ENCODE measurements at places on chromosomes 5 and 9. TPM values are rescaled to one million over a fixed set of nuclear protein-coding genes. Genes with fewer than 3 reads are reported as not detected.

Gene TEK
- 19.2 TPM for total RNA-seq

Gene PCDHB11
- total RNA-seq = 3.3 TPM

Gene RNF130
- total RNA-seq = 45.6 TPM

Gene DMRT3
- total RNA-seq = not detected

Gene IRX2
- total RNA-seq = 1.0 TPM

Gene PCDHB8
- 2.6 TPM for total RNA-seq

Gene SPATA31D4
- not detected for total RNA-seq

Gene STKLD1
- total RNA-seq = 0.77 TPM

Gene CSF1R
- 18.3 TPM for total RNA-seq

Gene EPB41L4B
- 21.6 TPM for total RNA-seq

Gene ENHO
- total RNA-seq = 0.56 TPM

Gene MYOT
- total RNA-seq = 90.8 TPM

Gene KIF4B
- not detected for total RNA-seq

Gene TAF11L5
- not detected for total RNA-seq

Gene NEURL1B
- total RNA-seq = 33.6 TPM

Gene ERAP2
- 6.5 TPM for total RNA-seq

Gene PTGER4
- total RNA-seq = 6.0 TPM

Gene NME5
- 1.9 TPM for total RNA-seq

Gene FOXD4L3
- 0.13 TPM for total RNA-seq

Gene CDKN2A
- not detected for total RNA-seq

Gene PCDHGA5
- total RNA-seq = 3.5 TPM

Gene DBH
- not detected for total RNA-seq

Gene RETREG1
- 145 TPM for total RNA-seq

Gene TMEM174
- not detected for total RNA-seq

Gene ANKDD1B
- not detected for total RNA-seq

Gene CTNND2
- 11.6 TPM for total RNA-seq

Gene ARRDC1
- total RNA-seq = 17.3 TPM

Gene ESM1
- total RNA-seq = not detected

Gene FAM114A2
- 29.6 TPM for total RNA-seq

Gene ECM2
- 14.4 TPM for total RNA-seq

Gene WNK2
- total RNA-seq = 174 TPM

Gene WNT8A
- total RNA-seq = not detected

Gene PARP8
- total RNA-seq = 13.5 TPM

Gene TUSC1
- 12.7 TPM for total RNA-seq

Gene RNF38
- 29.6 TPM for total RNA-seq

Gene HTR4
- 8.8 TPM for total RNA-seq

Gene OSMR
- 24.9 TPM for total RNA-seq
